ENCODE measurements at places on chromosomes 1 and 21.

DNA sequence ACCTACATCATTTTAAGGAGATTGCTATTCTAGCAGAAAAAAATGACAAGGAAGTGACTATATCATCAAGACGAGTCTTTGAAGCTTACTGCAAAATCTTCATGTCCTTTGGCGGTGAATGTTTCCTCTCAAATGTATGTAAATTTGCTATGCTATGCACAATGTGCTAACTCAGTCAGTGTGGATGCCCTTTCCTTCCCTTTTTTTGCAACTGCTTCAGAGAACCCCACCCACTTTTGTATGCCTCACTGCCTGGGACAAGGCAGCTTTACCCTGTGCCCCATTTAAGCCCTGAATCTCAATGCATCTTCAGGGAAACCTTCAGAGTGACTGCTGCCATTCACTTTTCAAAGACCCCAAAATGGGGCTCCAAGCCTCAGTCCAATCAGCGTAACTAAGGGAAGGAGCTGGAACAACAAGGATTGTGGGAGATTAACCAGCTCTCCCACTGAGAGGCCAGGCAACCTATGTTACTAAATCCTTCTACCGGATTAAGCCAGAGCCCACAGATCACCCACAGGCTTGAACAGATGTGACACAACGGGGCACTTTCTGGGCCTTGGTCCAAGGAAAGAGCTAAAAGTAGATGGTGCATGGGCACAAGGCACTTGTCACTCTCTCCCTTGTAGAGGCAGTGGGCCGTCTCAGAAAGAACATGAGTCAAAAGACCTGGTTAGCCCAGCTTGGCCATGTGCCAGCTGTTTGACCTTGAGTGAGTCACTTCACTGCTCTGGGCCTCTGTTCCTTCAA is 154.4 kb downstream of the PLPP3 start:
- peak; percentile 49 for DNase-seq

DNA sequence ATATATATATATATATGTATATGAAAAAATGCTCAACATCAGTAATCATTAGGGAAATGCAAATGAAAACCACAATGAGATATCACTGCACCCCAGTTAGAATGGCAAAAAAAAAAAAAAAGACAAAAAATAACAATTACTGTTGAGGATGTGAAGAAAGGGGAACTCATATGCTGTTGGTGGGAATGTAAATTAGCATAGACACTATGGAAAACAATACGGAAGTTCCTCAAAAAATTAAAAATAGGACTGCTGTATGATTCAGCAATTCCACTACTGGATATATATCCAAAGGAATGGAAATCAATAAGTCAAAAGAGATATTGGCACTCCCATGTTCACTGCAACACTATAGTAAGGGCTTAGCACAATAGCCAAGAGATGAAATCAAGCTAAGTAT is 41.5 kb upstream of the CTBS start:
- no peak for DNase-seq

DNA sequence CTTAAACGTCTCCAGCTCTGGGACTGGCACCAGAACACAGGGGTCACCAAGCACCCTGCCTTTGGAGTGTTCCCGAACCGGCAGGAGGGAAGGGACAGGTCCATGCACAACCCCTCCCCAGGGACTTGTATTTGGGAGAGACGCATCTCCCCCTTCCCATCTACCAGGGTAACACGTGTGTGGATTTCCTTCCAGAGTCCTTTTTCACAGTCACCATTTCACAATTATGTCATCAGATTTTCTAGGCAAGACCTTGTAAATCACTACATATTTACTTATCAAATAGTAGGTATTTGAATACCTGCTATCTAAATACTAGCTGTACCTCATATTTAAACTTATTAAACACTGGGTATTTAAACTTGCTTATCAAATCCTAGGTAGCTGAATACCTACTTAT is 57.4 kb upstream of the AJAP1 start:
- DNase-seq = no peak

- DNase-seq = no peak
These were observed 17.1 kb downstream of the ZNF362 start for GRCh38 chr1:33273406-33273805.

- peak; percentile 74 for DNase-seq
These were observed 24.4 kb upstream of the FGGY start for GRCh38 chr1:59272507-59272906.

DNA sequence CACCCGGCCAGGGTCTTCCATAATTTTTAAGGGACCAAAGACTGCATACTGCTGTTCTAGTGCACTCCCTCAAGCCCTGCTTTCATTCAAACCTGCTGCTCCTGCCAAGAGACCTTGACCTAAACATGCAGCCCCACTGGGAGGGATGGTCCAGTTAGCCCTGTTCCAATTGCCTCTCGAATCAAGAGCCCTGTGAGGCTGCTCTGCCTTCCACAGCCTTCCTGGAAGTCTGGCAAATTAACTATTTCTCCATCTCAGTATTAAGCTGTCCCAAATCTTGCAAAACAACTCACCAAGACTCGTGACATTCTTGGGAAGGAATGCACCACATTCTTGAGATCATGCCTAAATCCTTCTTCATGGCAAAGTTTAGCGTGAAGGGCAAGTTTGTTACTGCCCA is 231.3 kb downstream of the C1orf94 start:
- DNase-seq = no peak

GRCh38 chr1:9038881-9039760 is 12.9 kb upstream of the SLC2A7 start:
- DNase-seq = no peak

DNA sequence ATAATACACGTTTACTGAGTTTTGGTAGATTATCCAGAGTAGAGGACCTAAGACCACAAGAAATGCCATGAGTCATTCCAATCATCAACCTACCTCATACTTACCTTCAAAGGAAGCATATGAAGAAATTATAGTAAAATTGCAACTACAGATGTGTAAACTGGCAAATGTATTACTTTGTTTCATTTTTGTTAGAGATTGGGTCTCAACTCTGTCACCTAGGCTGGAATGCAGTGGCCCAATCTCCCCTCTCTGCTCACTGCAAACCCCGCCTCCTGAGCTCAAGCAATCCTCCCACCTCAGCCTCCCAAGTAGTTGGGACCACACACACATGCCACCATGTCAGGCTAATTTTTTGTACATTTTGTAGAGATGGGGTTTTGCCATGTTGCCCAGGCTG is 5.2 kb downstream of the TMCO1 start:
- no peak for DNase-seq

DNA sequence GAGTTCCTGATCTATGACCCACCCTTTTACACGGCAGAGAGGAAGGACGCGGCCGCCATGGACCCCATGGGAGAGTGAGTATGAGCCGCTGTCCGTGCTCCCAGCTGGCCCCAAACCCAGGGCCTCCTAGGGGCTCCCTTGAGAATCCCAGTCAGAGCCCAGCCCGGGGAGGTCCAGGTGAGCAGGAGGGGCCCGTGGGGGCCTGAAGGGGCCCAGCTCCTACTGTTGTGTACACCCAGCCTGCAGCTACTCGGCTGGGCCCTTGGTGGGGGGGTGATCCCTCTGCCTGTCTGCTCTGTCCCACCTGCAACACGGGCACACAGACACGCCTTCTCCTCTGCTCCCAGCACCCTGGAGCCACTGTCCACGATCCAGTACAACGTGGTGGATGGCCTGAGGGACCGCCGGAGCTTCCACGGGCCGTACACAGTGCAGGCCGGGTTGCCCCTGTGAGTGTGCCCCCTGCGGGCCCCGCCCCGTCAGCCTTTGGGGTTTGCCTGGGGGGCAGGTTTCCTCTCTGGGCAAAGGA is 28.6 kb upstream of the LRRC3 start:
- DNase-seq = no peak

DNA sequence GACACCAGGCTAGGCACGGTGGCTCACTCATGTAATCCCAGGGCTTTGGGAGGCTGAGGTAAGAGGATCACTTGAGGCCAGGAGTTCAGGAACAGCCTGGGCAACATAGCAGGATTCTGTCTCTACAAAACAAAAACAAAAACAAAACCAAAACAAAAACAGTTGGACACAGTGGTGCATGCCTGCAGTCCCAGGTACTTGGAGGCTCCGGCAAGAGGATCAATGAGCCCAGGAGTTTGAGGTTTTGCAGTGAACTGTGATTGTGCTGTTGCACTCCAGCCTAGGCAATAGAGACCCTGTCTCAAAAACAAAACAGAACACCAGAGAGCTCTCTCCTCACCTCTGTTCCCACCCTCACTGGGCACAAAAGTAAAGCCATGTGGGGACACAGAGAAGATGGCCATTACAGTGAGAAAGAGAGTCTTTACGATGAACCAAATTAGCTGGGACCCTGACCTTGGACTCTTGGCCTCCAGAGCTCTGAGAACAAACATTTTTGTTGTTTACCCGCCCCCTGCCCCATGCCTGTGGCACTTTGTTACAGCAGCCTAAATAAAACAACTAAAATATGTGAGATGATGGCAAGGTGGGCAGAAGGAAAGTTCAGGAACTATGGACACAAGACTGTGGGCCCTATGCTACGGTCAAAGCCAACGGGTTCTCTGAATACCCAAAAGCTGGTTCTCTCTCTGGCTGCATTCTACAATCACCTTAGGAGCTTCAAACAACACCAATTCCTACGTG is 9.8 kb downstream of the NADK start:
- DNase-seq = no peak

DNA sequence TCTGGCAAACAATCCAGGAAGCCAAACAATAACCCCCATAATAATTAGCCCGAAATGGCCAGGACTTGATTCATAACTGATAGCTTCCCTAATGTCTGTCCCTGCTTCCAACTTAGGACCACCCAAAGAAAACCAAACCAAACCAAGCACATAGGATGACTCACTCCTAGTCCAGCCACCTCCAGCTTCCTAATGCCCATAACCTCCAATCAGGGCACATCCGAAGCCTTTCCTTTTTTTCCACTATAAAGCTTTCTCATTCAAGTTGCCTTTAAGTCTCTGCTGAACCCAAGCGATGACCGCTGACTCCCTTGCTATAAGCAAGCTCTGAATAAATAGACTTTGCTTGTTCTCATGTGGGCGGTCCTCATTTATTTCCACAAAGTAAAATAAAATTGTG is 40.4 kb downstream of the PCNX2 start:
- DNase-seq = no peak

DNA sequence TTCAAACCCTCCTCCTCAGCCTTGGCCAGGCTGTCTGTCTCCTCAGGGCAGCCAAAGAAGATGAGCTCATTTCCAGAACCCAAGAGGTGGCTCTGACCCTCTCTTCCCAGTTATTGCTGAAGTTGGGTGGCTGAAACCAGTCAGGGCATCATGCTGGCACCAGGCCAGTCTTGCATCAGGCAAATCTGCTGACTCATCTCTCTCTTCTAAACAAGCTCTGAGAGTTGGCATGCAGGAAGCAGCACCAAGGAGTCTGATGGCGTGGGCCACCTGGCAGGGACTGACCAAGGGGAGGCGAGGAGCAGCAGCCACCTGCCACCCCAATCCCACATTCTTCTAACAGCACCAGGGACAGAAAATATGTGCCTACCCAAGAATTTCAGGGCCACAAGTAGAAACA is 104.8 kb upstream of the ATP1A1 start:
- DNase-seq = peak; percentile 91

GRCh38 chr21:37412603-37413360 is 46.2 kb downstream of the DYRK1A start:
- DNase-seq = no peak

DNA sequence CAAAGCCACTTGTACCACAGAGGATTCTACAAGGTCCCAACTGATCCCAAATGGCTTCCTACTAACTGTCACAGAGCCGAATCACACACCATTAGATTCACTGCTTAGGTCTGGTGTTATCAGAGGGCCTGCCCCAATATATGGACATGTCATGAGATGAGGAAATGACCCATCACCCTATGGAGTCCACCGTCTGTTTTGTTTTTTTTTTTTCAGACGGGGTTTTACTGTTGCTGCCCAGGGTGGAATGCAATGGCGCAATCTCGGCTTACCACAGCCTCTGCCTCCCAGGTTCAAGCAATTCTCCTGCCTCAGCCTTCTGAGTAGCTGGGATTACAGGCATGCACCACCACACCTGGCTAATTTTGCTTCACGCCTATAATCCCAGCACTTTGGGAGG is 83.8 kb upstream of the ETS2 start:
- DNase-seq = no peak

DNA sequence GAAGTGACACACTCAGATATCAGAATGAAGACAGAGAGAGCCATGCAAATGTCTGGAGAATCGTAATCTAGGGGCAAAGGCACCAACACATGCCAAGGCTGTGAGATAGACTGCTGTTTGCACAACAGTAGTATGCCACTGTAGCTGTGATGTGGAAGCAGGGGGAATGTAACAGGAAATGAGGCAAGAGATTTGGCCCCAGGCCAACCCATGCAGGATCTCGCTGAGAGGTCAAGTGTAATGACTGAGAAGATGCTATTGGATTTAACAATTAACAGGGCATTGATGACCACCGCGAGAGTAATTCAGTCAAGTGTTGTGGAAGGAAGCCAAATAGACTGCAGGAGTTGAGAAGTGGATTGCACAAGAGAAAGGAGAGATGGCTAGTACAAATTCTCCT is 107.3 kb upstream of the ST6GALNAC5 start:
- DNase-seq = peak; percentile 35

- DNase-seq = no peak
These were observed 45.3 kb upstream of the C1orf105 start for GRCh38 chr1:172375211-172375631.

- peak; percentile 3 for DNase-seq
These were observed 46.8 kb upstream of the ZC3H11B start for GRCh38 chr1:219659684-219660083.

DNA sequence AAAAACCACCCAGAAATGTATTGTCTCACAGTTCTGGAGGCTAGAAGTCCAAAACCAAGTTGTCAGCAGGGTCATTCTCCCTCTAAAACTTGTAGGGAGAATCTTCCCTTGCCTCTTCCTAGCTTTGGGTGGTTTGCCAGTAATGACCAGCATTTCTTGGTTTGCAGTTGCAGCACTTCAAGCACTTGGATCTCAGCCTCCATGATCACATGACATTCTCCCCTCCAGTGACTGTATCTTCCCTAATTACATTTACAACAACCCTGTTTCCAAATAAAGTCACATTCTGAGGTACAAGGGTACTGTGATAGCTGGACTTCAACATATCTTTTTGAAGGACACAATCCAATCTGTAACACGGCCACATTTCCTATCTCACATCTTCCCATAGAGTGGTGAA is 37.2 kb downstream of the EVI5 start:
- no peak for DNase-seq

GRCh38 chr1:172472495-172472894 is 28.6 kb upstream of the PIGC start:
- DNase-seq = no peak

- DNase-seq = no peak
These were observed 67.3 kb downstream of the URB2 start for GRCh38 chr1:229693129-229693900.

- no peak for DNase-seq
These were observed 97.6 kb upstream of the CD34 start for GRCh38 chr1:208008534-208008933.

GRCh38 chr1:44907893-44908292 is 64.8 kb upstream of the PTCH2 start:
- DNase-seq = no peak

GRCh38 chr1:63777286-63777685 is 3.5 kb downstream of the ROR1 start:
- DNase-seq = no peak

DNA sequence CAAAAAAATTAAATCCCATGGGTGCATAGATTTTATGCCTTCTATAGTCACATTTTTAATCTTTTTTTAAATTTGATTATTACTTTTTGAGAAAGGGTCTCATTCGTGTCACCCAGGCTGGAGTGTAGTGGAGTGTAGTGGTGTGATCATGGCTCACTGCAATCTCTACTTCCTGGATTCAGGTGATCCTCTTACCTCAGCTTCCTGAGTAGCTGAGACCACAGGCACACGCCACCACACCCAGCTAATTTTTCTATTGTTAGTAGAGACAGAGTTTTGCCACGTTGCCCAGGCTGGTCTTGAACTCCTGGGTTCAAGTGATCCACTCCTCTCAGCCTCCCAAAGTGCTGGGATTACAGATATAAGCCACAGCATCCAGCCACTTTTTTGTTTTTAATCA is 10.4 kb downstream of the CBR3 start:
- no peak for DNase-seq
